ENCODE measurements at places on chromosomes 4 and X.

GRCh38 chr4:61400439-61401038 lies 200.4 kb downstream of the ADGRL3 start:
- no peak for DNase-seq

- no peak for DNase-seq
Measured at GRCh38 chrX:24563291-24564010, 83.7 kb downstream of the PCYT1B start.

- no peak for DNase-seq
Measured at GRCh38 chrX:130502016-130502570, 100.3 kb downstream of the RBMX2 start.

DNA sequence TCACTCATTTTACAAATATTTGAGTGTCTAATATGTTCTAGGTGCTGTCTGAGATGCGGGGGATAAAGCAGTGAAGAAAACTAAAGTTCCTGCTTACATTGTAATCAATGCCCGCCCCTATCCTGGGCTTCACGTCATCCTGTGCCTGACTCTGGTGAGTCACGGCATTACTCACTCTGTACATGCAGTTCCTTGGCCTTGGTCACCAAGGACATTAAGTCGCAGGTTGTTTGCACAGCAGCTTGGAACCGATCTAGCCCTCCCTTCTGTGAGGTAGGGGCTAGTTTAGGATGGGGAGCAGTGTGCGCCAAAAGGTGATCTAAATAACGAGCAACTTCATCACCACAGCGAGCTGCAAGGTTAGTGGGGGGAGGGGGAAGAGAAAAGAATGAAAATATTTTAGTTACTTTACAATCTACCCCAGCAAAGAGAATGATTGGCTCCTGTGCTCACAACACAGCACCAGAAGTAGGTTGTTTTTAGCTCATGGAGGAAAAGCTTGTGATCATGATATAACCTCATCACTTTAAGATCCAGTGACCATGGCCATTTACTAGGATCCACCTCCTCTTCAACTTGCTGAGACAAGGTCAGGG lies 48.0 kb upstream of the HDAC8 start:
- no peak for DNase-seq

DNA sequence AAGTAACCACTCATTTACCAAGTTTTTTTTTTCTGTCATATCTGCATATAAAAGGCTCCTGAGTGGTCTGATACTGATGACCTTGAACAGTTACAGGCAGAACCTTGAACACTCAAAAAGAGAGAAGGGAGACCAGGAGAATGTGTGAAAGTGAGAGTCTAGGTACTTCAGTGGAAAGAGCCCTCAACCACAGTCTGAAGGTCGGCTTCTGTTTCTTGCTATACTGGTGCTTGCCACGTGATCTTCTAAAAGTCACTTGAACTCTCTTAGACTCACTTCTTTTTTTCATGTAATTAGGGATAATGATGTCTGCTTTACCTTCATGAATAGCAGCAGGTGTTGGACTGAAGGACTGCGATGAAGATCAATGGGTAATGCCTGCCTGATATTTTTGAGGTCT lies 22.8 kb downstream of the GABRB1 start:
- DNase-seq = no peak

DNA sequence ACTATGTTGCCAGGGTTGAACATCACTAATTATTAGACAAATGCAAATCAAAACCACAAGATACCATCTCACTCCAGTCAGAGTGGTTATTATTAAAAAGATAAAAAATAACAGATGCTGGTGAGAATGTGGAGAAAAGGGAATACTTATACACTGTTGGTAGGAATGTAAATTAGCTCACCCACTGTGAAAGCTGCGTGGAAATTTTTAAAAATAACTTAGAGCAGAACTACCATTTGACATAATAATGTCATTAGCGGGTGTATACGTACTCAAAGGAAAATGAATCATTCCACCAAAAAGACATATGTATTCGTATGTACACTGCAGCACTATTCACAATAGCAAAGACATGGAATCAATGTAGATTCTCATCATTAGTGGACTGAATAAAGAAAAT lies 48.6 kb upstream of the UGT2A1 start:
- no peak for DNase-seq
